ENCODE measurements at places on chromosomes 4 and X.

GRCh38 chr4:15374656-15375055 is 53.2 kb upstream of the C1QTNF7 start:
- no peak for DNase-seq

DNA sequence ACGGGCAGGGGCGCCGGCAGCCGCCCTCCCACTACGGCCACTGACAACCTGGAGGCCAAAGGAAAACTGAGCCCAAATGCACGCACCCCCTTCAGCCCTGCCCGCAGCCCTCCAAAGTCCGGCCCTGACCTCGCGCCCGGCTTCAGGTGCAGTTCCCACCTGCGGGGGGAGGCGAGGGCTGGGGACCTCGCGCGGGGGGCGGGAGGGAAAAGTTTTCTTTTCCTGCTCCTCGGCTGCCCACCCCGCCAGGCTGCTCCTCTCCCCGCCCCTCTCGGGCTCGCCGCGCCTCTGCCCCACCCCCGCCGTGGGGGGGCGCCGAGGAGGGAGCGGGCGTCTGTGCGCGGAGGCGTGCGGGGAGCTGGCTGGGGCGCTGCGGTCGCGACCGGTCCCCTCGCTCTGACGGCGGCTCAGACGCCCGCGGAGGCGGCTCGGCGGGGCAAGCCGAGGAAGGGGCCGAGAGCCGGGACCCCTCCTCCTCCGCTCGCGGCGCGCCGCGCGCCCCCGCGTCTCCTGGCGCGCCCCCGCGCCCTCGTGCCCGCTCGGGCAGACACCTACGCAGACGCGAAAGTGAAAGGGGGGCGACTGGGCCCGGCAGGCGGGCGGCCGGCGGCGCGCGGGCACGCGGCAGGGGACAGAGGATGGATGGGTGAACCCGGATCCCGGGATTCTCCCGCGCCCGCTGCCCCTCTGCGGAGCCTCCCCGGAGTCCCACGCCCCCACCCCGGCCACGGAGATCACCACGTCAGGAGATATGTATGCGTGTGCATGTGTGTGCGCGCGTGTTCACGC is 3.1 kb upstream of the NR3C2 start:
- peak; percentile 41 for DNase-seq

GRCh38 chrX:23820235-23820782 is 37.3 kb downstream of the SAT1 start:
- no peak for DNase-seq

DNA sequence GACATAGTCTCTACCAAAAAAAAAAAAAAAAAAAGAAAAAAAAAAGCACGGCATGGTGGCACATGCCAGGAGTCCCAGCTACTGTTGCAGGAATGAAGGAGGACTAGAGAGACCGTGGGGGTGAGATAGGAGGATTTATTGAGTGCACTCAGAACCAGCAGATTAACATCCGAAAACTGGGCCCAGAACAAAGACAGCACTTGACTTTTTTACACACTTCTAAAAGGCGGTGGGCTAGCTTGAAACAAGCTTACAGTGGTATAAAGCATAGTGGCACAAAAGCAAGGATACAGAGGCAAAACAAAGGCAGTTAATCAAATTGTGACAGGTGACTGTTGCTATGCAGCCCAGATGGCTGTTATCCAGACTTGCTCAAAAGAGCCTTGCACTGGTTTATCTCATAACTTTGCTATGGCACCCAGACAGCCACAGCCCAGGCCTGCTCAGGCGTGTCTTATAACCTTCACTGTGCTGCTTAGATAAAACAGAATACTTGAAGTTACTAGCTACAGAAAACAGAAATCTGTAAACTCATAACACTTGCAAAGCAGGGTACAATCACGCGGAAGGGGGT is 9.9 kb upstream of the PI4K2B start:
- peak; percentile 51 for DNase-seq

- DNase-seq, result no peak
Measured at GRCh38 chr4:38013461-38014366, 53.5 kb downstream of the PTTG2 start.

- DNase-seq, result peak; percentile 45
Measured at GRCh38 chr4:150656891-150657290, 74.9 kb downstream of the MAB21L2 start.

DNA sequence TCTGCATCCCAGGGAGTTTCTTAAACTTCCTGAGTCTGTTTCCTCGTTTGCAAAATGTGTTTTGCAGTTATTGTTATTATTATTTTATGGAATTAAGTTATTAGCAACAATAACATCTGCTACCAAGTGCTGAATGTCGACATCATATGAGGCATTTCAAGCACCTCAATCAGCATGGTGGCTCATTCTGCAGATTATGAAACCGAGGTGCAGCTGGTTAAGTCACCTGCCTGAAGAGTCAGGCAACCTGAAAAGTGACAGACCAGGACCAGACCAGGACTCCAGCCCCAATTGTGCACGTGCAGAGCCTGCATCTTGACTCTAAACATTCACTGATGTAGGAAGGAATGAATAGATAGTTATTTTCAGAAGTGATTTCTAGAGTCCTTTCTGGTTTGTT is 99.8 kb downstream of the AFAP1 start:
- DNase-seq, result no peak

- DNase-seq, result no peak
Measured at GRCh38 chr4:14115106-14115505, 487.6 kb upstream of the BOD1L1 start.

GRCh38 chr4:170652571-170652970 is 562.8 kb upstream of the AADAT start:
- no peak for DNase-seq

DNA sequence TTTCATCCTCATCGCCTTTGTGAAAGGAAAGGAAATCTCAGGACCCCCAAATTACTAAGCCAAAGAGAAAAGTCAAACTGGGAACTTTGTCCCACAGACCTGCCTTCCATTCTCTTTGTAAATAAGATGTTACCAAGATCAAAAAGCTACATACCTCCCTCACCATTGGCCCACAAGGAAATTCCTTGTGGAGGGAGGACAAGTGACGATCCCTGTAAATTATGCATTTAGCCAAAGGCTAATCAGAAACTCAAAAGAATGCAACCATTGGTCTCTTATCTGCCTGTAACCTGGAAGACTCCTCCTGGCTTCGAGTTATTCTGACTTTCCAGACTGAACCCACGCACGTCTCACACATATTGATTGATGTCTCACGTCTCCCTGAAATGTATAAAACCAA is 70.3 kb downstream of the SHOX start:
- DNase-seq, result no peak

DNA sequence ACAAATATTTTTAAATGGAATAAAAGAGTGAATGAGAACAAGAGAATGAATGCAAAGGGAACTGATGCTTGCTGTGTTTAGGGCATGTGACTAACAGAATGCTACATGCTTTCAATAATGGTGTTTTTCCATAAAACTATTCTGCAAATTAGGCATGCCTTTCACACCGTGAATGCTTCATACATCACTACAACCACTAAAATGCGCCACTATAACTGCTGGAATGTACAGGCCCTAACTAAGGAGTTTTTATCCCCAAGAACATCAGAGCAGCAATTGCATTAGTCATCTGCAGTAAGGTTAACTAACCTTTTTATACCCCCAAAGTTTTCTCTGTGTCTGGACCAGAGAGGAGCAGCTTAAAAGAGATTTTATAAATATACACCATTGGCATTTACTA is 190.4 kb downstream of the ARAP2 start:
- DNase-seq, result no peak

DNA sequence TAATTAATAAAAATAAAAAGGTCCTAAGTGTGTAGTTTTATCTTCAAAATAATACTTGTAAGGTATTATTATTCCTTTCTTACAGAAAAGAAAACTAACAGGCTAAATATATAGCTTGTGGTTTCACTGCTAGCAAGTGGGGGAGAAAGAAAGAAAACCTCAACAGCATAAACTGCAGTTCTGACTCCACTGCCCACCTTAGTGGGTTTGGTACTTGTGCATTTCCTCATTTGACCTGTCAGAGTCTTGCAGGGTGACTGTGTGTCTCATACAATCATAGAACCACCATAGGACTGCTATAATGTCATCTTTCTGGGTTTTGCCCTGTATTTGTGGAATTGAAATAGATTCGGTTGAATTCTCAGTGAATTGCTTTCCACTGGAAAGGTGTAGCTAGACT is 94.7 kb upstream of the PUDP start:
- DNase-seq, result peak; percentile 4

GRCh38 chr4:99853999-99854398 is 37.4 kb downstream of the DAPP1 start:
- no peak for DNase-seq
